Frontal cortex (tissue), 4 donors: ENCODE measurements at places on chromosomes 16 and 17.

DNA sequence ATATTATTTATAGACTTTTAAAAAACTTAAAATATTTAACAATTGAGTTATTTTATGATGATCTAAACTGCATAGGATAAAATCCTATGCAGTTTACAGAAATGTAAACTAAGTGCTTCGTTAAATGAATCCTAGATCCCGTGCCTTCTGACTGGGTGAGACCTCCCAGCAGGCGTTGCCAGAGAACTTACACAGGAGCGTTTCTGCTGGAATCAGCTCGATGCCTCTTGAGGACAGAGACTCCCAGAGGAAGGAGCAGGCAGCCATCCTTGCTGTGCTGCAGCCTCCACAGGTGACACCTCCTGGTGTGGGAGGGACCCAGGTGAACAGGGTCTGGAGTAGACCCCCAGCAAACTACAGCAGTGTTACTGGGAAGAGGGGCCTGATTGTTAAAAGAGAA is 160.4 kb downstream of the WWOX start:
- no peak for DNase-seq

DNA sequence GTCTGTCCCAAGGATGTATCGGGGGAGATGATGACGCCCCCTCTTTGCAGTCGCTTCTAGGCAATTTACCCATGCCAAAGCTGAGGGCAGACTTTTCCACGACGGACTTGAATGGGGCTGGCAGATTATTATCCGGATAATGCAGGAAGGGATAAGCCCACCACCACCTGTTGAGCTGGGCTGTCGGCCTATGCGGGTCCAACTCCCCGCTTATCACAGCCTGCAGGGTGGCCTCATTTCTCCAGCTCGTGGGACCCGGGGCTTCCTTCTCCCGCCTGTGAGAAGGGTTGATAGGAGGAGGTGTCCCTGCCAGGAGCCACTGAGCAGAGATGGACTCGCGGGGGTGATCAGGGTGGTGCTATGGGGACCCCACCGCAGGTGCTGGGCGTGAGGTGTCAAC is 559 bp downstream of the CACNG5 start:
- no peak for DNase-seq

GRCh38 chr17:47802341-47803022 is 19.1 kb downstream of the OSBPL7 start:
- DNase-seq = peak; percentile 71

DNA sequence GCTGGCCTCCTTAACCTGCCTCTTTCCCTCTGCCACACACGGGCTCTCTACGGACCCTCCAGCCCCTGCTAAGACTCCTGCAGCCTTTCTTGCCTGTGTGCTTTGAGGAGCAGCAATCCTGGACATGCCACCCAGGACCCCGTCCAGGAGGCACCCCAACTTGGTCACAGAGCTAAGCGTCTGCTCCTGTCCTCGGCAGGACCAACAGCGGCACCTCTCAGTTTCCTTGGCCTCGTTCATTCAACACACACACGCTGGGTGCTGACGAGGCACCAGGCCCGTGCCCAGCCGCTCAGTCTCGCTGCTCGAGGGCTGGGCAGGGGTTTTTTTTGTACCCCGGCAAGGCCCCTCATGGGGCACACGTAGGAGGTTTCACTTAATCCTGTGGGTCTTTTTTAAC is 15.2 kb downstream of the RPH3AL start:
- DNase-seq = no peak

DNA sequence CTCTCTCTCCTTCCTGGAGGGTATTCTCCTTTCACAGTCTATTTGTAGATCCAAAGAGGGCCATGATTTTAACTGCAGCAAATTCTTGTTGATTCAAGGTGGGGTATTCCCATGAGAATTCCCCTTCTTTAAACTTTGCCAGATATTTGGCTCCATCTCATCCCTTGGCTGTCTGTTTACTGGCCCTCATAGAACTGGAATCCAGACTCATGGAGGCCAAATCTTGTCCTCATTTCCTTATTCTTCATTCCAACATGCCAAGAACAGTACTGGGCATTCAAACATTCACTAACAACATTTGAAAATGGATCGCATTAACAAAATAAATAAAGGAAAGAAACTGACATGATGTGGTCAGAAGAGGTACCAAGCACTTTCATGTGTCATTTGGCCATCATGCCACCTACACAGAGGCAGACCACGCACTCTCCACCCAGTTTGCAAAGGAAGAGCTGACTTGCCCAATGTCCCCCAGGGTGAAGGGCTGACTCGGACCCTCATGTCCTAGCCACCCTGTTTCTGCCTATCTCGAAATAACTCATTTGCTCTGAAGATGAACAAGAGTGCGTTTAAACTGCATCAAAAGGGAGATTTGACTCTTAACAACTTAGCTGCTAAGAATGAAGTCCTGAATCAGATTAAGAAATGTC is 23.1 kb upstream of the SLC35B1 start:
- DNase-seq = no peak

- no peak for DNase-seq
Observed at GRCh38 chr16:10224850-10225249, 42.6 kb upstream of the GRIN2A start.

- no peak for DNase-seq
Observed at GRCh38 chr17:19024101-19025078, 19.8 kb upstream of the FAM83G start.

DNA sequence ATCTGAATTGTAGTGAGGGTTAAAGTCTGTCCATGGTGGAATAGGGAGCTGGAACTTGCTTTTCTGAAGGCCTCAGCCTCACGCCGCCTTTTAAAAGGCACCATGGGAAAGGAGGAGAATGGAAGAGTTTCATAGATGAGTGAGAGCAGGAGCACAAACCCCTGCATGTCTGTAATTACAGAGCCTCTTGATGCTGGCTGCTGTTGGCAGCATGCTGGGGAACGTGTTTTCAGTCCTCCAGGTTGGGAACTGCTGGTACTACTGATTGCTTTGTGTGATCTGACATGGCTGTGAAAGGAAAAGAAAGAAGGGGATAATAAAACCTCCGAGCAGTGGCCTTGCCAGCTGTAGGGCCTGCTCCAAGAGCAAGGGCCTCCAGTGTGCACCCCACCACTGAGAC is 16.8 kb upstream of the DYNLL2 start:
- DNase-seq = no peak

DNA sequence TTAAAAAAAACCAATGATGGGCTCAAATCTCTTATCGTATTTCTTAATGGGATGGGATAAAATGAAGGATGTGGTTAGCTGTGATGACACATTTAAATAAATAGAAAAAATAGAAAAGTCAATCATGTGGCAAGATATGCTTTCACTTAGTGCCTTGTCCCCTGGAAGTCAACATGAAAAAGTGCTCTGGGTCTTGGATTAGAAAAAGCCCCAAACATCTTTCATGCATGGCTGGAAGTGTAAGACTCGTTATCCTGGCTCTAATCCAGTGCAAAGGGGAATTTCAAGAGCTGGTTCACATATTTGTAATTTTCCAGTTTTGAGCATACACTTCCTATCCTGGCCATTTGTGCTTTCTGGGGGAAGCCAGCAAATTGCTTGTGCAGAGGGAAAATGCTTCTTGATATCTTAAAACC is 160.9 kb downstream of the MAP2K6 start:
- DNase-seq = no peak

DNA sequence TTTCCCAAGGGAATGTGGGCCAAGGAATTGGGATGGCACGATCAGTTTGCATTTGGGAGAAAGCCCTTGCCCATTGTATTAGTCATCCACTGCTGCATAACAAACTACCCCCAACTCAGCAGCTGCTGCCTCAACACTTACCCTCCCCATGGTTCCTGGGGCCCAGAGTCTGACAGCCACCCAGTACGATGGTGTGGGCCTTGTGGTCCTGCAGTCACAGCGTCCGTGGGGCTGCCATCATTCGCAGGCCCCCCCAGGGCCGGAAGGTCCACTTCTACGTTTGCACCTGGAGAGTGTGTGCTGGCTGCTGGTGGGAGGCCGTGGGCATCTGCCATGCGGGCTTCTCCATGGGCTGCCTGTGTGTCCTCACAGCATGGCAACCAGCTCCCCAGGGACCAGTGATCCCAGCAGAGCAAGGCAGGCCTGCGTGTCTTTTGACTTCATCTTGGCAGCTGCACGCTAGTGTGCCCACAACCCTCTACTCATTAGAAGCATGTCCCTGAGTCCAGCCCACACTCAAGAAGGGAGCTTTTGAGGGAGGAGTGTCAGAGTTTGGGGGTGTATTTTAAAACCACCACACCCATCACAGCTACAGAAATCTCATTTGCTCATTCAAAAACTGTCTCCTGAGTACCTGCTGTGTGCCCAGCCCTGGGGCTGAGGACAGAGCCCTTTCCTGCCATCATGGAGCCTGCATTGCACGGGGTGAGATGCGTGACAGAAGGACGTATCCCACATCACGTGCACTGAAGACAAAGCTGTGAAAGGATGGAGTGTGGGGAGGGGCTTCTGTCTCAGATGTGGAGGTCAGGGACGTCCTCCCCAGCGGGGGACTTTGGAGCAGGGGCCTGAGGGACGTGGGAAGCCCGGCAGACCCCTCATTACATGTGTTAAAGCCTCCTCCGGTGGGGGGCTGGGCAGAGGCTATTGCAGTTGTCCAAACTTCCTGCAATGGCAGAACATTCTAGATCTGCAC is 185.0 kb upstream of the ZNF469 start:
- DNase-seq = no peak

- no peak for DNase-seq
Observed at GRCh38 chr17:46108550-46109110, 84.6 kb downstream of the KANSL1 start.

DNA sequence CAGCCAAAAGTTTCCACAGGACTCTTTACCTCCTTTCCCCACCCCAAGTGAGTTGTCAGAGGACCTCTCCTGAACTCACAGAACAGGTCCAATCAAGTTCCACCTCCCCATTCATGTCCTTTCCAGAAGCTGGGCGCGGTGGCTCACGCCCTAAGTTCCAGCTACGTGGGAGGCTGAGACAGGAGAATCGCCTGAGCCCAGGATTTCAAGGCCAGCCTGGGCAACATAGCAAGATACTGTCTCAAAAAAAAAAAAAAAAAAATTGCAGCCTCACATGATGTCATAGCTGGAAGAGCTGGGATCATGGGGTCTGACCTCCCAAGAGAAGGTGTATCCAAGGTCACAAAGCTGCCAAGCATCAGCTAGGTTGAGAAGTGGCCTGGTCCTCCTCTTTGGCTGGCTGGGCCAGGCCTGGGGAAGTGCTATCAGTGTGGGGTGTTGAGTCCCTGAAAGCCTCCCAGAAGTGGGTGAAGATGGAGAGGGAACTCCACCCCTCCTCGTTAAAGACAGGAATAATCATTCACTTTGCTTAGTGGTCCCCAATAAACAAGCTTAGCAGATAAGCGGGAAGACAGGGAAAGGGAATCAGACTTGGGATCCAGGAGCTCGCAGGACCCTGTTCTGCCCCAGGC is 5.5 kb upstream of the MNT start:
- DNase-seq = no peak

DNA sequence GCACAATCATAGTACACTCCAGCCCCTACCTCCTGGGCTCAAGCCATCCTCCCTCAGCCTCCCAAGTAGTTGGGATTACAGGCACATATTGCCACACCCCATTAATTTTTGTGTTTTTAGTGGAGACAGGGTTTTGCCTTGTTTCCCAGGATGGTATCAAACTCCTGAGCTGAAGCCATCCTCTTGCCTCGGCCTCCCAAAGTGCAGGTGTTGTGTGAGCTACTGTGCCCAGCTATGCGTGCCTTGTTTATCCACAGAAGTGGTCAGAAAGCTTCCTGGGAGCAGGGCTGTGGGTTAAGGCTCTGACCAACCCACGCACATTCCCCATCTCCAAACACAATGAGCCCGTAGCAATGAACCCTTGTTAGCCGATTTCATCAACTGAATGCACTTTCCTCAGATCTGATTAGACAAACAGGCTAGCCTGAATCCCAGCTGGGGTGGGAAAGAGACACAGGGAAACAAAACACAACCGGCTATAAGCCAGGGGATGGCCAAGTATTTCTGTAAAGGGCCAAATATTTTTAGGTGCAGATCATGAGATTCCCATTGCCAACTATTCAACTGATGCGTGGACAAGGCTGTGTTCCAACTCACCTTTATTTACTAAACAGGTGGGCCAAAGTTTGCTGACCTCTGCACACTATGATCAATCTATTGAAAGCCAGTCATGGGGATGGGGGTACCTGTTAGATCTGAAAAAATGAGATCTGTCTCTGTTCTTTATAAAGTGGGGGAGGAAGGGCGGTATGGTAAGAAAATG is 193.6 kb downstream of the CPPED1 start:
- DNase-seq = no peak

DNA sequence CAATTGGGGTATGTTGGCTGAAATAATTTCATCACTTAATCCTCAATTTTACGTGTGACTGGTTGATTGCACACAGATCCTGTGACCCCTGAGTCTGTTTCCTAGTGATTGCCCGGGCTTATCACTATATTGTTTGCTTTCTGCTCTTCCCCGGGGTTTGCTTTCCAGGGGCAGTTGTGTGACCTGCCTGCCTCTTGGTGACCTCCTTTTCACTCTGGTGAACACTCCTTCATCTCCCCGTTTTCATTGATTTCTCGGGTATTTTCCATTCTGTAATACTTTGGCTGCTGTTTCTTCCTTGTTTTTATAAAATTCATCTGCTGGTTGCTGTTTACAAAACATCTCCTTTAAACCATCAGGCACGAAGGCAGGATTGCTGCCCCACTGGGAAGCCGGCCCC is 36.0 kb downstream of the NTN1 start:
- no peak for DNase-seq

DNA sequence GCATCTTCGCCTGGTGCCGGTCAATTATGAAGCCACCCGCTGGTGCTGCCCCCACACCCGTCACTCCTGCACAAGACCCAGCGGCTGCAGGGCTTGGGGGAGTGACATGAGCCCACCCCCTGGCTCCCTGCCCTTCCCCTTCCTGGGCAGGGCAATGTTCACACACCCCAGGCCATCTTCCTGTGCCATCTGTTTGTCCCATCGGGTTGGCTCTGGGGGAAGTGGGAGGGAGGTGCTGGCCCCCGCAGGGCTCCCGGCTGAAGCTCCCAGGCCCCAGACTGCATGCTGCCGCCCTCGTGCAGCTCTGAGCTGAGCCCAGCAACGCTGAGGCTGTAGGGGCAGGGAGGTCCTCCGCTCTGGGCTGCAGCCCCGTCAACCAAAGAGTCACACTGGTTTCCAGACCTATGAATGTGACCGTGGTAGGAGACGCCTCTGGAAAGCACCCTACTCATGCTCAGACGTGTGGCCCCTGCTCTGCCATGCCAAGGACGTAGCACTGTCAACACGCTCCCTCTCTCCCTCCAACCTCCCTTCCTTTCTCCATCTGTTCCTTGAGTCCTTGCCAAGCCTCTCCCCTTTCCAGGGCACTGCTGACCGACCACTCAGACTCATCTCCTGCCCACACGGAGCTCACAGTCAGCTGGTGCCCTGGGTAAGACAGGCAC is 140.4 kb downstream of the ENGASE start:
- DNase-seq = no peak

- no peak for DNase-seq
Observed at GRCh38 chr17:67855504-67856324, 30.4 kb downstream of the BPTF start.
